ENCODE measurements at places on chromosomes 5 and 9.

DNA sequence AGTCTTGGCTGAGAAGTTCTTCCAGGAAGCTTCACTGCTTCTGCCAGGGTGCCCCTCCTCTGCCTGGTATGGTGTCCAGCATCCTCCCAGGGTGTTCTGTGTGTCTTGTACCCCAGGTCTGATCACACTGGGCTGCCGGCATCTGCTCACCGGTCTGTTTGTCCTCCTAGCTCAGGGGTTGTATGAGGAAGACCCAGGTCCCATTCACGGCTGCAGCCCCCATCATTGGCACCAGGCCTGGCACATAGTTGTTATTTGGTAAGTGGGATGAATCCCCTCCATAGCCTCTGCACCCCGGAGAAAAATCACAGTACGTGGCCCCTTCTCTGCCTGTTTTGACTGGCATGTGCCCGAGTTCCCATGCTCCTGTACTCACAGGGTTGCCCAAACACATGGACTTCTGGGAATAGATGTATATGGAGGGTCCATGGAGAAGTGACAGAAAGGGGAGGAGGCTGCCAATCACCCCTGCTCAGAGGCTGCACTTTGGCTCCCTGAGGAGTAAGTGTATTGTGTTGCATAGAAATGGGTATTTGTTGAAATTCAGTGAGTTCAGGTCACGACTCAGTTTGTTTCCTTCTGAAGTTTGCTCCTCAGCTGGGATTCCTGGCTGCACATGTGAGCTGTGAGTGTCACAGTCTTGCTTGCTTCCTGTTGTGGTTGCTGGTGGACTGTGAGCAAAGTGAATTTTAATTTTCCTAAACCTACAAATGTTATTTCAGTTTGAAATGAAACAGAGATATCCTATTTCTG is 96.2 kb downstream of the HSPA4 start:
- no peak for DNase-seq

- no peak for DNase-seq
These were observed 14.5 kb downstream of the ADAMTS13 start for GRCh38 chr9:133436681-133437080.

GRCh38 chr9:91001146-91001611 is 199.6 kb downstream of the SYK start:
- DNase-seq = peak; percentile 59

DNA sequence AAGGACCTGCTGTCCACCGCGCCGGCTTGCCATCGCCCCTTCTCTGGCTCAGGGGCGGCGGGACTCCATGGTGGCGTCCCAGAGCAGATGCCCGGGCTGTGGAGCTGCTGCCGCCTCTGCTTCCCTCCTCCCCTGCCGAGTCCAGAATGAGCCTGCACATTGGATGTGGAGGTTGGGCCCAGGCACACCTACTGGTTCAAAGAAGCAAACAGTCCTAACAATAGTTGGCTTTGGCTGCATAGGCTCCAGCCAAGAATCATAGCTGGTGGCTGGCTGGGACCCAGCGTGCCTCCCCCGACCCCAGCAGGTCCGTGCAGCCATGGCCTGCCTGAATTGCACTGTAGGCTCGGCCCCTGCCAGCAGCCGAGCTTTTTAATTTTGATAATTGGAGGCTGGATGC is 25.8 kb downstream of the ADAMTSL2 start:
- DNase-seq = peak; percentile 43

DNA sequence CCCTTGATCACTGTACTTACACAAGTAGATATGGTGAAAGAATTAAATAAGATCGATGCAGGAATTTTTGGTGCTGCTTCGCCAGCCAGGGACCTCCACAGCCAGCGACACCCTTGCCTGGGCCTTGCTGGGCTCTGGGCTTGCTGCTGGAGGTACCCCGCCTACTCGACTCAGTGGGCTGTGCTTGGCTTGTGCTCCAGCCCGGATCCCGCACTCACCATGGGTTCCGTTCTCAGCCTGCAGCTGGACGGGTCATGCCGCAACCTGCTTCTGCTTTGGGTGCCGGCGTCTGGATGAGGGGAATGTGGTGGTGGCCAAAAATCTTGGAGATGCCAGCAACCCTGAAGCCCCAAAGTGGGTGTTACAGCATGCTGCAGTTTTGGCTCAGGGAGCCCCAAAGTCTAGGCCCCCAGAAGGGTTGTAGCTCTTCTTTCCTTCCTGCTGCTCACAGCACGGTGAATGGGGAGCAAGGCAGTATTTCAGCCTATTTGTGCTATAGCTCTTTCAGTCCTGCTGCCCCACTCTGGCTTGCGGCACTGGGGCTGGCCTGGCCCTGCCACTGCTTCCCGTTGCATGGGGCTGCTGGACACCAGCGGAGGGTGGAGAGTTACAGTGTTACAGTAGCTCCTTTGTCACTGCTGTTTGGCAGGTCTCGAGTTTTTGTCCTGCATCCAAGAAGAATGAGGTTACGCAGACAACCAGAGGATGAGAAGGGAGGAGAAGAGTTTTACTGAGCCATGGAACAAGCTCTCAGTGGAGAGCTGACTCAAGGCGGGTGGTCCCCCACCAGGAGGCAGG is 48.0 kb downstream of the TARS1 start:
- DNase-seq = no peak

GRCh38 chr5:171805746-171806145 is 20.1 kb downstream of the SMIM23 start:
- DNase-seq = no peak

All from fibroblast of the aortic adventitia (primary cell).